ENCODE measurements at places on chromosomes 2 and 18. TPM values are rescaled to one million over a fixed set of nuclear protein-coding genes. Genes with fewer than 3 reads are reported as not detected.

DNA sequence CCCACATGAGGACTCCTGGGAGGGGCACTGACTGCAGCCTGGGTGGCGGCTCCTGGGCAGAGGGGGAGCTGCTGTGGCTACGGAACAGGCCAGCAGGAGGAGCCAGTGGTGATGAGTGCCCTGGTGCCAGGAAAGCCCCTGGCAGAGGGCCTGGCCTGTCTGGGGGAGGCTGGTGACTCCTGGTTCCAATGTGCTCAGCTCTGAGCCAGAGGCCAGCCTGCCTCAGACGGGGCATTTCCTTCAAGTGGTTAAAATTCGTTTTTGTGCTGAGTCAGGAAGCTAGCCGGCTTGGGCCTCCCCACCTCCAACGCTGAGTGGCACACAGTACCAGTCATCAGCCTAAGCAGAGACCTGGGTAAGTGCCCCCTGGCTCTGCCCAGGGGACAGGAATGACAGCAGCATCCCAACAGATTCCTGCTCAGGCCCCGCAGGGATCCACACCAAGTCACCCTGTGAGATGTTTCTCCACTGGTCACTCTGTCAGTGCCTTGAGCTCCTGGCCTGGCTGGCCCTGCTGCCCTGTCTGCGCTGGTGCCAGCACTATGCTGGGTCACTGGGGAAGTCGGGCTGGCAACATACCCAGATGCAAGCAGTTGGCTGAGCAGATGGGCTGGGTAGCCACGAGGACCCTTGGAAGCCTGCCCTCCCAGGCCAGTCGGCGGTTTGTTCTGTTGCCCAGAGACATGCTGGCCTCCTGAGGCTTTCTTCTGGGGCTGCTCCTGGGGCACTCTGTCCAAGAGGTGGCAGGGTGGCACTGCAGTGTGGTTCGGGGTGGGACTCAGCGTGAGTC is 7.1 kb upstream of the KLF11 start:
- H3K27ac ChIP-seq, result peak overlapping the region; percentile 84
- peak; percentile 80 for DNase-seq
- H3K4me3 ChIP-seq, result no peak overlapping the region
- H3K4me1 ChIP-seq, result no peaks in the 10 kb centered on the region

DNA sequence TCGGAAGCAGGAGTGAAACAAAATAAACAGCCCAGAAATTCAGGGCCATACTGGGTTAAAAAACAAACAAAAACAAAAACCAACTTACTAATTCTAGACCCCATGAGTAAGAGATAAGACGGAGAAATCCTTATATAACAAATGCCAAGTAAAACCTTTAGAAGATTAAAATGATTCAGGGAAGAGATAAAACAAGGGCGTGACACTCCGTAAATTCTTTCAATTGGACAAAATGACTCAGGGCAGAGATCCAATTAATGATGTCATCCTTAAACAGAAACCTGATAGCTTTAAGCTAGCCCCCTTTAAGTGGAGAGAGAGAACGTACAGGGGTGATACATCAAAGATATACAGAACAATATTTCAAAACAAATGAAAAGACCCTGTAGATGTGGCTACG is 317.4 kb downstream of the NBAS start:
- no peak overlapping the region for H3K27ac ChIP-seq
- no peak for DNase-seq
- no peaks in the 10 kb centered on the region for H3K4me1 ChIP-seq
- no peak overlapping the region for H3K4me3 ChIP-seq
- no peaks in the 10 kb centered on the region for H3K27me3 ChIP-seq

Gene RNF149
- 30.8 TPM for total RNA-seq

Gene CRYBA2
- total RNA-seq, result not detected

Gene LYG1
- total RNA-seq, result 0.75 TPM
